Left cardiac atrium (tissue), 4 donors: ENCODE measurements at places on chromosomes 7 and 10. TPM values are rescaled to one million over a fixed set of nuclear protein-coding genes. Genes with fewer than 3 reads are reported as not detected.

DNA sequence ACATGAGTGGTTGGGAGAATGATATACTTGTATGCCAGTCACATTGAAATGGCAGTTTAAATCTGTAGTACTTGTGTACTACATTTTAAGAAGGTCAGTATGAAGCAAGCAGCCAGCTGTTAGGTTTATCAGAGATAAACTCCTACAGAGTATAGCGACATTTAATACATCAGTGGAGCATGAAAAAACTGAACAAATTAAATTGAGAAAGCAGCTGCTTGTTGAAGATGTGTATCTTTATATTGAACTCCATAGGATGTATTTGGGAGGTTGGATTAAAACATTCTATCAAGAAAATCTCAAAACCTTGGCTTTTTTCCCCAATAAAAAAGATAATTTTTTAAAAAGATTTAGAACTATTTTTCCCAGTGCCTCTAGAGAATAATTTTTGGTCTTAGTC lies 47.8 kb downstream of the PHF14 start:
- DNase-seq, result no peak

- no peak for DNase-seq
Observed at GRCh38 chr10:24791084-24791726, 67.5 kb upstream of the ARHGAP21 start.

- no peak for DNase-seq
Observed at GRCh38 chr7:47452295-47452694, 129.6 kb downstream of the TNS3 start.

Gene AFAP1L2
- total RNA-seq, result 7.6 TPM

DNA sequence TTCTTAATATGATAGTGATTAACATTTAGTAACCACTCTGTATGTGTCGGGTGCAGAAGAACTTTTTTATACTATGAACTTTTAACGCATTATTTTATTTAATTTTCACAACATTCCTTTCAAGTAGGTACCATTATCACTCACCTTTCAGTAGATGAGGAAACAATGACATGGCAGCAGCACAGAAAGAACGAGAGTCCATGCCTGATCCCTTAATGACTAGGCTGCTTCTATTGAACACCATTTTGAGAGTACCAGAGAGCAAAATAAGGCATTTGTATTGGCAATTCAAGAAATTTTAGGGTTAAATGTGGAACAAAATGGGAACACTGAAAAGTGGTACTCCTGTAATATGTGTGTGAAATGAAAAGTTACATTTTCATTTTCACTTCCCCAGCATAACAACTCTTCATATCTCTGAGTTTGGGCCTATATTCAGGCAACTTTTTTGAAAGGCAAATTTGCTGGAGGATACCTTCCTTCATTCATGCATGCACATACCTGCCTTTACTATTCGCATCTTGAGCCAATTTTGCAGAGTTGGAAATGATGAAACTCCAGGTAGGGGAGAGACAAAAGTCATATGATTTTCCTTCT lies 12.8 kb downstream of the LRRN3 start:
- DNase-seq, result no peak

- no peak for DNase-seq
Observed at GRCh38 chr7:86667732-86668131, 24.0 kb downstream of the GRM3 start.

Gene FFAR4
- 1.4 TPM for total RNA-seq

Gene KCNIP2
- total RNA-seq, result 369 TPM

GRCh38 chr10:2992401-2993198 lies 74.7 kb upstream of the PFKP start:
- no peak for DNase-seq
